Stimulated activated CD8-positive, alpha-beta memory T cell treated with anti-CD3 and anti-CD28 coated beads, Interleukin-4, amount 100 ng/mL, for 4 hours (primary cell): ENCODE measurements at places on chromosomes 12 and 14.

- no peak for DNase-seq
Measured at GRCh38 chr12:127820271-127820670, 446.7 kb upstream of the TMEM132C start.

- DNase-seq: no peak
Measured at GRCh38 chr12:39173726-39174125, 268.3 kb upstream of the CPNE8 start.

DNA sequence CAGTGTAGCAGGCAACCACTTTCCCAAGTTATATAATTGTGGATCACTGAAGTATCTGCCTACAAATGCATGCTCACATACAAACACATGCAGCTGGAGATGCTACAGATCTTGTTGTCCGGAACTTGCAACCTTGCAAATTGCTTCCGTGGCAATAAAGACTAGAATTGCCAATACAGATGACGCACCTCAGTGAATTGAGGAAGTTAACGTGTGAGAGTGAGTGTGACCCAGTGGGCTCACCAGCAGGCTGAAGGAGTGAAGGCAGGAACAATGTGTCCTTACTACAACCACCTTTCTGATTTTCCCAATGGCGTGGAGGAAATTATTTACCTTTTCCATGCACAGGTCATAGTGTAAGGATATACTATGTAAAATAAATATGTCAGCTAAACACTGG lies 89.4 kb upstream of the GRIP1 start:
- no peak for DNase-seq

DNA sequence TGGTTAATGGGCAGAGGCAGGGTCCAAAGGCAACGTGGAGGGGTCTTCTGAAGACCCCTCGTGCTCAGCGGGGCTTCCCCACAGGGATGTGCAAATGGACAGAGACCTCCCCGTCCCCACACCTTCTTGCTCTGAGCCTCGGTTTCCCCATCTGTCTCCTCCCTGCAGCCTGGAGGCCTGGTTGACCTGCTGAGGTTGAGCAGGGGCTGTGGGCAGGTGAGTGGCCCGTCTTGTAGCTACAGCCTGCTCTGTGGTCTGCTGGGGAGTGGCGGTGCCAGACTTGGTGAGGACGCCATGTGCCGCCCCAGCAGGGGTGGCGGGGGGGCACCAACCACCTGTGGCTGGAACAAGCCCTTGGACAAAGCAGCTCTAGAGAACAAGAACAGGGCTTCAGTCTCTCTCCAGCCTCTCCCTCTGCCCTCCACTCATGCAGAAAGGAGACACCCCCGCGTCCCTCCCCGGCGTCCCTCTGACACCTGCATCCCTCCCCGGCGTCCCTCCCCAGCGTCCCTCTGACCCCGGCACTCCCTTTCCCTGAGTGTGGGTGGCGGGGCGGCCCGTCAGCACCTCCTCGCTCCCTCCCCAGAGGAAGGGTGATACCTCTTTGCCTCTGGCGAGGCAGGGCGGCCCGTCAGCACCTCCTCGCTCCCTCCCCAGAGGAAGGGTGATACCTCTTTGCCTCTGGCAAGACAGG lies 83.7 kb downstream of the NOC4L start:
- no peak for DNase-seq

DNA sequence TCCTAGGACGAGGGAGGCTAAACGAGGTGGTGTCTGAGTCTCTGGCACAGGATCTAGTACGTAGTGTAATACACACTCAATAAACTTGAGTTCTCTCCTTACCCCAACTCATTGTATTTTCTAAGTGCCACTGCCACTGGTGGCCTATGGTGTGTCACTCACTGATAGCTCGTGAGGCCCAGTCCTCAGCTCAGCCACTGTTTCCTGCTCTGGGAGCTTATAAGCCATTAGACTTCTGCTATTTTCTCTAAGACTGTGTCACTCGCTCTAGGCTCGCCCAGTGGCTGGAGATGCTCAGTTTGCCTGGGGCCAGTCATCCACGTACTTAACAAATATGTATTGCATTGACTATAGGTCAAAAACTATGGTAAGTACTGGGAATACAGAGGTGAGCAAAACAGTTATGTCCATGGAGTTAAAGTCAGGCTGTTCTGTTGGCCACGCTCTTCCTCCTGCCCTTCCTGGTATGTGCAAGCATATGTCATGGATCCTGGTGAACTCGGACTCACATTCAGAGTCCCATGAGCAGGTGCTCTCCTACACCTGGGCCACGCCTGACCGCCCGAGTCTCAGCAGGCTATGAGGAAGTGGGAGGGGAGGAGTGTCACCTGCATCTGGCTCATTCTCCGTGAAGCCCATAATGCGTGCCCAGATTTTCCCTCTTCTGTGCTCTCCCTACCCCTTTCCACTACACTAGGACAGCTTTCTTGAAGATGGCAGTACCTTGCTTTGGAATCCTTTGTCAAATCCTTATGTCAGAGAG lies 41.6 kb downstream of the DEGS2 start:
- DNase-seq: no peak

GRCh38 chr14:77593501-77593961 lies 22.9 kb downstream of the SPTLC2 start:
- DNase-seq: no peak

- no peak for DNase-seq
Measured at GRCh38 chr12:15644700-15645099, 144.5 kb downstream of the EPS8 start.

- no peak for DNase-seq
Measured at GRCh38 chr14:102633906-102634595, 41.6 kb downstream of the RCOR1 start.

- no peak for DNase-seq
Measured at GRCh38 chr14:106083082-106083481, 556.7 kb downstream of the TMEM121 start.

GRCh38 chr12:49636979-49637755 lies 13.8 kb downstream of the PRPF40B start:
- no peak for DNase-seq

DNA sequence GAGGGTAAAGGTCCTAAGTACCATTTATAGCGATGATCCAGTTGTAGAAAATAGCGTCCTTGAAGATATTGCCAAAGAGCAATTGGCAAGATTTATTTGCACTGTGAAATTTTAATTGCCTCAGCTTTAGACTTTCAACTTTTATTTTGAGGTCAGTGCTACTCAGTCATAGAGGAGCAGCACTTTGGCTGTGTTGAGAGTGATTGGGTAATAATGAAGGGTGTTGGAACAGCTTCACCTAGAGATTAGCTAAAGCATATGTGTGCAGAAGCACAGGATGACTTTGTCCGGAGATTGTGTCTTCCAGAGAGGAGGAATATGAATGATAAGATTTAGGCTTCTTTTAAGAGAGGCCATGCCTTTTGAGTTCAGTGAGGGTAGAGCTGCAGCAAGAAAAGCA lies 164.8 kb downstream of the NPAS3 start:
- DNase-seq: no peak

- DNase-seq: no peak
Measured at GRCh38 chr14:61744238-61744637, 18.0 kb upstream of the SNAPC1 start.

- no peak for DNase-seq
Measured at GRCh38 chr12:50021031-50021430, 4.3 kb downstream of the RACGAP1 start.

DNA sequence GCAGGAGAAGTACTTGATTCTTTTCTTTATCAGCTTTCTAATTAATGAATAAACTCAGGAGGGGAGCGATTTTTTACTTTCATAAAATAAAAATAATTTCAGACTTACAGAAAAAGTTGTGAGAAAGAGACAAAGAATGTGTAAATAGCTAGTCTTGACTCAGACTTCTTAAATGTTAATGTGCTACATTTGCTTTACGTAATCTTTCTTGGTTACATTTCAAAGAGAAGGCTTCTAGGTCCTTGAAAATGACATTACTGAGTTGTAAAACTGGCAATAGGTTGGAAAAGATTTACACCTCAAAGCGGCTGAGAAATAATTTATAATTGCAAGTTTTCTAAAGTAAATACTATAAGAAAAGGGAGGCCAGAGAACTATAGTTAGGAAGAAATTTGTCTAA lies 28.6 kb downstream of the GABARAPL1 start:
- no peak for DNase-seq

GRCh38 chr14:105863296-105864108 lies 337.1 kb downstream of the TMEM121 start:
- no peak for DNase-seq

DNA sequence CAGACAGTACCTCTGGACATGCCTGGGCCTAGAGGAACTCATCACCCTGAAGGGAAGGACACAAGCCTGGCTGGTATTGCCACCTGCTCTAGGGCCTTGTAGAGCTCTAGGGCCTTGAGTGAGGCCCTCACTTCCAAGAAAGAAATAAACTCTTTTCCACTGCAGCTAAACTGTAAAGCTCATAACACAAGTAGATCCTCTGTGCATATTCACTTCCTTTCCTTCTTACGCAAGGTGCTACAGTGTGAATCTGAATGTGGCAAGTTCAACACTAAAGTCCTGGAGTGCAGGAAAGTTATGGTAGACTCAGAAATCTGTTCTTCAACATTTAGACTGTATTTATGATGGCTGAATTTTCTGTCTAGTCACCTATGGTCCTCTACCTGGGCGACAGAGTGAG lies 14.5 kb downstream of the RNASE3 start:
- no peak for DNase-seq

DNA sequence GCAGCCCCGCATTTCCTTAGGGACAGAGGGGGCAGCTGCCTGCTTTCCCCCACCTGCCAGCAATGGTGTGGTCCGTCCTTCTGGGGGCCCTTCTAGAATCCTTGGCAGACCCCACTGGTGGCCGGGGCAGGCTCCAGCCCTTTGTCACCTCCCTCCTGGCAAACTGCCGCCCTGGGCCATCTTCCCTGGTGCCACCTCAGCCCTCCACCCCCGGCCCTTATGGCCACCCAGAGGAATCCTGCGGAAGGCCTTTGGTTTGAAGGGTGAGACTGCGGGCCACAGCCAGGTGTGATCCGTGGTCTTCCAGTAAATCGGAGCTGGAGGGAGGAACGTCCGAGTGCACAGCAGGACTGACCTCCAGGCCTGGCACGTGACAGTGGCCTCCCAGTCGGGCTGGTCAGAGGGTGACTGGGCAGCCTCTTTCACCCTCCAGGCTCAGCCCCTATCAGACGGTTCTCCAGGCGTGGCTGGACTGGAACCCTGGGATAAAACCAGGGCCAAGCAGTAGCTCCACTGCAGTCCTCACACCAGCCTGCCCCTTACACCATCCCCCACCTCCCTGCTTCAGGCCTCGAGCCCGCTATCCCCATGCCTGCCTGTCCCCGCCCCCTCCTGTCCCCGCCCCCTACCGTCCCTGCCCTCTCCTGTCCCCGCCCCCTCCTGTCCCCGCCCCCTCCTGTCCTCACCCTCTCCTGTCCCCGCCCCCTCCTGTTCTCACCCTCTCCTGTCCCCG lies 12.4 kb downstream of the FBRSL1 start:
- DNase-seq: no peak

GRCh38 chr12:1870086-1870485 lies 48.4 kb downstream of the CACNA2D4 start:
- DNase-seq: no peak
